Esophagus squamous epithelium (tissue), 5 donors: ENCODE measurements at places on chromosomes 5 and 9. TPM values are rescaled to one million over a fixed set of nuclear protein-coding genes. Genes with fewer than 3 reads are reported as not detected.

The TNFSF8 gene
- total RNA-seq = 6.5 TPM

The FLT4 gene
- total RNA-seq = 13.5 TPM

The DIRAS2 gene
- total RNA-seq = not detected

The BTNL3 gene
- not detected for total RNA-seq

The TEK gene
- 7.4 TPM for total RNA-seq

The FOXD4 gene
- 0.19 TPM for total RNA-seq

The LCN9 gene
- not detected for total RNA-seq

The ARL14EPL gene
- total RNA-seq = not detected

The PFDN1 gene
- 38.1 TPM for total RNA-seq

The PCDHB15 gene
- 1.1 TPM for total RNA-seq

The MZB1 gene
- 0.49 TPM for total RNA-seq

The GPX8 gene
- total RNA-seq = 6.4 TPM

The TRPM6 gene
- total RNA-seq = 1.6 TPM

The SLC6A7 gene
- not detected for total RNA-seq

The COL23A1 gene
- 0.44 TPM for total RNA-seq

The SPATA31C1 gene
- not detected for total RNA-seq

The GARIN3 gene
- total RNA-seq = not detected

The CDO1 gene
- total RNA-seq = not detected

The TMC1 gene
- 1.5 TPM for total RNA-seq

The FXN gene
- total RNA-seq = 6.1 TPM

The STC2 gene
- total RNA-seq = 26.1 TPM

The HAVCR2 gene
- 5.3 TPM for total RNA-seq

The ZSWIM6 gene
- total RNA-seq = 12.4 TPM

The ADAMTS6 gene
- 0.23 TPM for total RNA-seq

The RLN2 gene
- total RNA-seq = not detected

The INSL4 gene
- total RNA-seq = not detected

The SH2D3C gene
- total RNA-seq = 1.8 TPM

The CMBL gene
- 1.5 TPM for total RNA-seq

The UBE2D2 gene
- total RNA-seq = 80.1 TPM

The PTCH1 gene
- 2.5 TPM for total RNA-seq

The EQTN gene
- total RNA-seq = not detected

The SLC45A2 gene
- total RNA-seq = not detected

The TESK1 gene
- 14.5 TPM for total RNA-seq

The SH3RF2 gene
- total RNA-seq = 63.1 TPM

The ABCA2 gene
- 10.6 TPM for total RNA-seq

The IFNA13 gene
- total RNA-seq = not detected

The EXD3 gene
- total RNA-seq = 16.8 TPM

The ISL1 gene
- total RNA-seq = not detected

The CDKN2A gene
- total RNA-seq = 1.5 TPM

The C8G gene
- not detected for total RNA-seq

The AK6 gene
- total RNA-seq = 23.0 TPM

The NIM1K gene
- 0.38 TPM for total RNA-seq

The PGM5 gene
- 112 TPM for total RNA-seq
